A673 (cell line): ENCODE measurements at places on chromosomes 6 and 20. TPM values are rescaled to one million over a fixed set of nuclear protein-coding genes. Genes with fewer than 3 reads are reported as not detected.
A peak's percentile ranks its signal among the peaks of the same experiment; 100 is the strongest.

GRCh38 chr6:10425176-10425974 is 10.5 kb upstream of the TFAP2A start:
- no peak for DNase-seq

DNA sequence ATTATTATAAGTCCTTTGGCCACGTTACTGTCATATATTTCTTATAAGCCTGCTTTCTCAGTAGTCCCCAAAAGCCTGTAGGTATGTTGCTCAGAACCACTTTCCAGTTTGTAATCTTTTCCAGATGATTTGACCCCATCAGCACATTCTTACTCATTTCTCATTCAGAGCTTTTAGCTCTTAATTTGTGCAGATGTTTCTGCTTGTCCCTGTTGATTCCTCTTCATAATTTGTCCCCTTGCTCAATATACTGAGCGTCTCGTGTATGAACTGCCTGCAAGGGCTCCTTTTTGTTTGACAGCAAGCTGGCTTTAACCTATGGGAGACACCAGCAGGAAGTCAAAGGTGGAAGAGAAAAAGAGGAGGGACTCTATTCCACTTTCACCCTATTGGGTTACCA is 733.8 kb upstream of the GJE1 start:
- DNase-seq = no peak

DNA sequence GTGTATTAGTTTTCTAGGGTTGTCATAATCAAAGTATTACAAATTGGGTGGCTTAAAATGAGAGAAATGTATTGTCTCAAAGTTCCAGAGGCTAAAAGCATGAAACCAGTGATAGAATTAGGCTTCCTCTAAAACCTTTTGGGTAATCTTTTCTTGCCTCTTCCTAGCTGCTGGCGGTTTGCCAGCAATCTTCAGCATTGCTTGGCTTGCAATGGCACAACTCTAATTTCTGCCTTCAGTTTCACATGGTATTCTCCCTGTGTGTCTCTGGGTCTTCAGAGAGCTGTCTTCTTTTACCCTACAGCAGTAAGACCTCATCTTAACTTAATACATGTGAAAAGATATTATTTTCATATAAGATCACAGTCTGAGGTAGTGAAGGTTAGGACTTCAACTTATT is 479.1 kb upstream of the GJE1 start:
- peak; percentile 59 for DNase-seq

- DNase-seq = no peak
Observed at GRCh38 chr6:129747588-129748112, 37.7 kb upstream of the ARHGAP18 start.

DNA sequence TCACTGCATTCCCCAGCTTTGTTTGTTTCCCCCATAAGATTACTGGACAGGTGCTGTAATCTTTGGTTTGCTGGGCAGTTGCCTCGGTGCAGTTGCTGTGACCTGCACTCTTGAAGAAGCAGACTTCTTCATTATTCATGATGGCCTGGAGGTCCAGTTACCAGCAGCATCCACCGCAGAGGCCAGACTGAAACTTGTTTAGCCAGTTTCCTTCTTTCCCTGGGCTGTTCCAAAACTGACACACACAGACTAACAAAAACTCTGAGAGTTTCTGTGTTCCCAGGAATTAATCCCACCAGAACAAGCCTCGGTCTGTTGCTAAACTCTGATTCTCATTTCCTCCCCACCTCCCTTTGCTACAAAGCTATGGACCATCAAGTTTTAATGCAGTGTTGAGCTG is 144.1 kb downstream of the QRSL1 start:
- DNase-seq = no peak

- no peak for DNase-seq
Observed at GRCh38 chr20:31485450-31486339, 10.6 kb downstream of the REM1 start.

The TMEM217 gene
- total RNA-seq = 0.37 TPM in 1 of 2 replicates, not detected in the other

The SYCP2 gene
- 0.37 and 0.88 TPM in 2 replicates for total RNA-seq
